ENCODE measurements at places on chromosomes 2 and 18.

DNA sequence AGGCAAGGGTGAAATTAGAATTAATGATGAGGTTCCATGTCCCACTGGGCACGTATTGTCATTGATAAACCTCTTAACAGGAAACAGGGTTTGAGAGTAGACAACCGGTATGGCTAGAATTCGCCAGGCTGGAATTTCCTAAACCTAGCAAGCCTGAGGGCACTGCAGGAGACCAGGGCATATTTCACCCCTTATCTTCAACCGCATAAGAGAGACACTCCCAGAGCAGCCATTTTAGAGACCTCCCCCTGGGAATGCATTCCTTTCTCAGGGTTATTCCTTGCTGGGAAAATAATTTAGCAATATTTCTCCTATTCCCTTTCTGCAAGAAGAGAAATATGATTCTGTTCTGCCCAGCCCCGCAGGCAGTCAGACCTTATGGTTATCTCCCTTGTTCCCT is 334.6 kb upstream of the LYPD1 start:
- DNase-seq = peak; percentile 32

DNA sequence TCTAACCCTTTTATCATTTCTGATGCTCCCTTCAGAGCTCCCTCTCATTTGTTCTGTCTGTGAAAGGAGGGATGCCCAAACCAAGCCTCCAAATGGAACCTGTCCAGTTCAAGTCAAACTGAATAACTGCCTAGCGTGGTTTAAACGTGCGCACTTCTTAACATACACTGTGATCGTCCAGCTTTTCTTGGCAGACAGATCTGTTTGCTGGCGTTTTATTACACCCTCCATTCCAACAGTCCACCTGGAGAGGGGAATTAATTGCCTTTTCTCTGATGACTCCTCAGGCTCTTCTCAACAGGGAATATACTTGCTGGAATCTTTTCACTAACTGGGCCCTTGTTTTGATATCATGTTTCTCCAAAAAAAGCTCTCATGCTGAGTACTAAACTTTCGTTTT is 379.2 kb upstream of the POU3F3 start:
- DNase-seq = no peak

GRCh38 chr2:102193074-102193473 is 6.3 kb downstream of the IL1RL2 start:
- DNase-seq = no peak

DNA sequence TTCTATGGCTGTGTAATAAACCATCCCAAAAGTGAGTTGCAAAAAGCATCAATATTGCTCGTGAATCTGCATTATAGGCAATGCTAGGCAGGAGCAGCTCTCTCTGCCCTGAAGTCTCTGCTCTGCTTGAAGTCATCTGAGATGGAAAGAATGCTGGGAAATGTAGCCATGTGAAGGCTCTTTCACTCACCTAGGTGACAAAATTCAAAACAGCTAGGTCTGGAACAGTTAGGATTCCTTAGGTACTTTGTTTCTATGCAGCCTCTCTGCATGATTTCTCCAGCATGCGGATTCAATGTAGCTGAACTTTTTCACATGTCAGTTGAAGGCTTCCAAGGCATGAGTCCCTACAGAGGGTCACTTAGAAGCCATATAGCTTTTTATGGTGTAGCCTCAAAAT is 1383.7 kb downstream of the LRP1B start:
- no peak for DNase-seq

DNA sequence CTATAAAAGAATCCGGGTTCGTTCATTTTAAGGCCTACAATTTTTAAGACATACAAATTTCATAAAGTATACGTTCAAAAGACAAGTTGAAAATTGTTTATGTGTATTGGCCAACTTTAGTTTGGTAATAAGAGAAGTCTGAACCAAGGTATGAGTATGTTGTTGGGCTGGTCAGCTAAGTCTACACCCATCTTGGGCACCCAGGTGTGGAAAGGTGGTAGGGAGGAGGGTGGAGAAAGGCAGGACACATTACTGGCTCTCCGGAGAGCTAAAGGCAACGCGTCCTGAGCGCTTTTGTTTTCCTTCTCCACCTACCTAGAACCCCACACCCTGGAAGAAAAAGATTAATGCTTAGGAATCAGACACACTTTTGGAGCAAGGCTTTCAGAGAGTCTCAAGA is 899 bp upstream of the PELI1 start:
- DNase-seq = no peak

DNA sequence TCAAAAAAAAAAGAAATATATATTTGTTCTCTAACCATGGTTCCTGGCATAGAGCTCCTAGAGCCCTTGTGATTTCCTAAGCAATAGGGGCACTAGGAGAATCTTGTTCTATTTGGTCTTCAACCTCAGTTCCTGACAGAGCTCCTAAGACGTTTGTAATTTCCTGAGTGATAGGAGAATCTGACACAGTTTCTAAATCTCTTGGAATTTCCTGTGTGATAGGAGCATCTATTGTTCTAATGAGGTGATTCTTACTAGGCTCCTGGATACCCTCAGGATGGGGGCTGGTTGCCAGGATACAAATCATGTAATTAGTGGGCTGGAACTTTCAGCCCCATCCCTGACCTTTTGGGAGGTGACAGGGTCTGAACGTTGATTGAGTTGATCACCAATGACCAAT is 245.8 kb downstream of the ZEB2 start:
- DNase-seq = no peak

- DNase-seq = no peak
Observed at GRCh38 chr2:205850611-205851010, 168.3 kb downstream of the NRP2 start.

- DNase-seq = no peak
Observed at GRCh38 chr18:38843291-38843690, 1277.7 kb upstream of the CELF4 start.

DNA sequence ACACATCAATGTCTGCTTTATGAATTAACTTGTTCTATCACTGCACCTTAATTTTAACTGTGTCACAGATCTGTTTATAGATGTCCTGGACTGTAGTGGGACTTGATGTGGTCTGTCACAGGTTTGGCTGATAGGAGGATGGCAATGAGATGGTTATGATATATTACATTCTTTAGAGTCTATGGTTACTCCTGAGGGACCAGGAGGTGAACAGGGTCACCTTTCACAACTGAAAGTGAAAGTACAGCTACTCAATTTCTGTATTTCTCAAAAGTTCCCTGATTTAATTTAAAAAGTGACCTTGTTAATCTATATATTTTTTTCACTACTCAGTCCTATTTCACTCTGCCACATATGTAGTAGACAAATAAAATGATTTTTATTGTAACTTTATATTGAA is 1284.1 kb upstream of the GYPC start:
- DNase-seq = no peak

- no peak for DNase-seq
Observed at GRCh38 chr18:45667056-45667736, 51.9 kb downstream of the SLC14A2 start.

DNA sequence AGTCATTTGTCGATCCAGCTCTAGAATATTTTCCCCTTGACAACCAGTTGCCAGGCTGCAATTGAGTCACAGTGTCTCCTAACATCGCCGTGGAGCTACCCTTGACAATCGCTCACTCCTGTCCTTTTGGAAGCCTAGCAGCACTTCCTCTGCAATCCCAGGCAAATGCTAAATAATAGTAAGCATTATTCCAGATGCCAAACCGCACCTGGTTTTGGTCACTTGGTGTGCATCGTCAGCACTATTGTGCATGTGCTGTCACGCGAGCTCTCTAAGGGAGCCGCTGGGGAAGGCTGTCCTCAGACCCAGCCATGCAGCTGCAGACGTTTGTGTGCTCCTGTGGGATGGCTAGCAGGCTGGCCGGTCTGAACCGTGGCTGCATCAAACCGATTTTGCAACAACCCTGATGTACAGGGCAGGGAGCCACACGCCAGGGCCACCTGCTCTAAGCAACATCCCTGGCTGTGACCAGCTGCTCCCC is 549.5 kb upstream of the ID2 start:
- no peak for DNase-seq

GRCh38 chr2:203605302-203605701 is 70.2 kb upstream of the RAPH1 start:
- no peak for DNase-seq

DNA sequence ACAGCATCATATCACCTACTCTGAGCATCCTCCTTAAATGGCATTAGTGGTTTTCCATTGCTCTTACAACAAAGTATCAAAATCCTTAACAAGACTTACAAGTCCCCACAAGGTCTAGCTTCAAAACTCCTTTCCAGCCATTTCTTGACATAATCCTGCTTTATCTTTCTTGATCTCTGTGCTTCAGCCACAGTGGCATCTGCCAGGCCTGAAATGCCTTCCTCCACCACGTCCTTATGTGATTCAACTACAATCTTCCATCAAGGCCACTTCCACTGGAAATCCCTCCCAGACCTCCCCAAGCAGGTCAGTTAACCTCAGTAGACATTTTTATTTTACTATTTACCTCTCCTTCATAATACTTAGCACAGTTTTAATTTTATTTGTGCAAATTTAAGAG is 83.8 kb upstream of the CCDC150 start:
- no peak for DNase-seq

- DNase-seq = no peak
Observed at GRCh38 chr2:21599417-21599816, 475.6 kb downstream of the TDRD15 start.

- no peak for DNase-seq
Observed at GRCh38 chr2:39020383-39020782, 100.5 kb downstream of the SOS1 start.

DNA sequence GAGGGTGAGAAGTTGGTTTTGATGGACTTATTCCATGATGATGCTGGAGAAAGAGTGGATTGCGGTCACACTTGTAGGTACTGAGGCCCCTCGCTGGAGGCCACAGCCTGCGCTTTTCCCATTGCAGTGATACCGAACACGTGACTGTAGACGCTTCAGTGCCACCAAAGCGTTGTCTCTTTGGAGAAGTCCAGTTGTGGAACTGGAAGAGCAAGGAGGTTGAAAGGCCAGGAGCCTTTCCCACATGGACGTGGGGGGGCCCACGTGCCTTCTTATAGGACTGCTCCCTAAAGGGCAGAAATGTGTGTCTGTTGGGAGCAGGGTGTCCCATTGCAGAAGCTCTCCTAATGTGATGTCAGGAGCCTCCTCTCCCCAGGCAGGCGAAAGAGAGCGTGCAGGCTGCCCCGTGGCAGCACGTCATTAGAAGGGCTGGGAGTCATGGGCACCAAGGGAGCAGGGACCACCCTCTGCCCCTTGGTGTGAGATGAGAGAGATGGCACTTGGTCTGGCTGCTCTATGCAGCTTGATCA is 31.5 kb downstream of the LPIN1 start:
- no peak for DNase-seq

GRCh38 chr2:230928701-230929380 is 3.8 kb upstream of the GPR55 start:
- DNase-seq = no peak

GRCh38 chr18:60755134-60755533 is 382.6 kb upstream of the MC4R start:
- no peak for DNase-seq

- no peak for DNase-seq
Observed at GRCh38 chr2:107588181-107588580, 238.5 kb upstream of the RGPD4 start.

DNA sequence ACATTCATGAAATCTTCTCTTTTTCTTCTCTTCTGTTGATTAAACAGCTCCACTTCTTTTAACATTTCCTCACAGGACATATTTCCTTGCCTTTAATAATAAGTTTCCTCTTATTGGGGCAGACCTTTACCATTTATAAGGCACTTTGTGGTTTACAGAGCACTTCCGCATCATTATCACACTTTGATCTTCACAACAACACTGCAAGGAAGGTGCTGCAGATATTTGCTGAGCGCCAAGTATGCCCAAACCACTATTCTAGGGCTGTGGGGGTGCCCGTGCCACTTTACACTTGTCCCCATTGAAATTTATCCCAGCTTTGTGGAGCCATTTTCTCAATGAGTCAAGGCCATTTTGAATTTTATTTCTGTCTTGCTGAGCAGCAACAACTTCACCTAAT is 246.6 kb downstream of the SS18 start:
- DNase-seq = no peak

- no peak for DNase-seq
Observed at GRCh38 chr18:3323900-3324299, 62.0 kb downstream of the MYL12B start.

- DNase-seq = no peak
Observed at GRCh38 chr18:7743256-7743655, 176.1 kb downstream of the PTPRM start.

GRCh38 chr2:15160201-15160991 is 400.7 kb downstream of the NBAS start:
- no peak for DNase-seq

GRCh38 chr2:11169333-11169732 is 14.1 kb downstream of the SLC66A3 start:
- DNase-seq = no peak

GRCh38 chr2:215888680-215889079 is 124.7 kb downstream of the MREG start:
- no peak for DNase-seq

DNA sequence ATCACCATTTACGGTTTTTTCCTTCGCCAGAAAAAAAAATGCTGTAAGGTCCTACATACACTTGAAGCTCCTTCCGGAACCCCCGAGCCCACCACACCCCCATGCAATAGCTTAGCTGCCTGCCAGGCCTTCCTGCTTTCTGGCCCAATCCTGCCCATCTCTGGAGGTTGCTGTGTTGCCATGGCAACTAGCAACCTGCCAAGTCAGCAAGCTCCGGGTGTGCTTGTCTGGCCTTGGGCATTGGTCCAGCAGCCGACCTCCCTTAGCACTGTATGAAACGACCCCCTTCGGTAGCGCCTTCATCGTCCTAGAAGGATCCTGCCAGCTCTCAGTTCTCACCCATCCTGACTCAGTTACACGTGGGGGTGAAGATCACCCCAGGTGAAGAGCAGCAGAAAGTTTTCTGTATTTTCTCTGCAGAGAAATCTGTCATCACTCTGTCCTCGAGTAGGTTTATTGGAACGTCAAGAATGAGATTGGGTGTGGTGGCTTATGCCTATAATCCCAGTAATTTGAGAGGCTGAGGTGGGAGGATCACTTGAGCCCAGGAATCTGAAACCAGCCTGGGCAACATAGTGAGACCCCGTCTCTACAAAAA is 47.4 kb upstream of the MTCL1 start:
- no peak for DNase-seq

GRCh38 chr2:20198001-20198400 is 26.9 kb downstream of the SDC1 start:
- no peak for DNase-seq

GRCh38 chr2:171712051-171712450 is 24.8 kb downstream of the DYNC1I2 start:
- DNase-seq = no peak

GRCh38 chr2:128372621-128373341 is 54.1 kb upstream of the HS6ST1 start:
- peak; percentile 6 for DNase-seq

DNA sequence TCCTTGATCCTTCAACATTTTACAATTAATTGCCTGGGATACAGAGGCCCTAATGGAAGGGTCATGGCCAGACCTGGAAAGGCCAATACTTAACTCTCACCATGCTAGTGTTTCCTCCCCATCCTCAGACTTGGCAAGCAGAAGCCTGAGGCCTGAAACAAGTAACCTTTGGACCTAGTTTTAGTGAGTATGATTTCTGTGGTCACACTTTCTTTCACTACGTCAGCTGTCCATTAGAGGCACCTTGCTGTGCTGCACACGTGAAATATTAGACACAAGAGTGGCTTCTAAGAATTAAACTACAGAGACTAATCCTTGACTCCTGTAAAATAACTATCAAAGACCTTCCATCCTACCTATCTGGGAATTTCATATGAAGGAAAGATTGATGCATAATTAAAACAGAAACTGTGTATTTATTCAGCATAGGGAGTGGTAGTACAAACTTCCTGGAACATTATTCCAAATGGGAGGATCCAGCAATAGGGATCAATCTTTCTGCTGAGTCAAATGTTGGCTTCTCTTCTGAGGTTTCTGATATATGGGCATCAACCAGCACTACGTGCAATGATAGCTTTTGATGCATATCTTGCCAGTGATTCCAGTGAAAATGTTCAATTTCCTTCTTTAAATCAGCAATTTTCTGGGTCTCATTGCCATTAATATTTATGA is 249.7 kb downstream of the IKZF2 start:
- DNase-seq = no peak

Measured in WTC11 (cell line).